Stimulated activated CD4-positive, alpha-beta T cell treated with anti-CD3 and anti-CD28 coated beads, TNF-alpha, amount 100 ng/mL, for 4 hours (primary cell): ENCODE measurements at places on chromosomes 6 and 20.

GRCh38 chr6:10426781-10427279, 12.0 kb upstream of the TFAP2A start:
- DNase-seq = no peak

GRCh38 chr20:35237486-35237885, 11.0 kb downstream of the MMP24 start:
- no peak for DNase-seq

DNA sequence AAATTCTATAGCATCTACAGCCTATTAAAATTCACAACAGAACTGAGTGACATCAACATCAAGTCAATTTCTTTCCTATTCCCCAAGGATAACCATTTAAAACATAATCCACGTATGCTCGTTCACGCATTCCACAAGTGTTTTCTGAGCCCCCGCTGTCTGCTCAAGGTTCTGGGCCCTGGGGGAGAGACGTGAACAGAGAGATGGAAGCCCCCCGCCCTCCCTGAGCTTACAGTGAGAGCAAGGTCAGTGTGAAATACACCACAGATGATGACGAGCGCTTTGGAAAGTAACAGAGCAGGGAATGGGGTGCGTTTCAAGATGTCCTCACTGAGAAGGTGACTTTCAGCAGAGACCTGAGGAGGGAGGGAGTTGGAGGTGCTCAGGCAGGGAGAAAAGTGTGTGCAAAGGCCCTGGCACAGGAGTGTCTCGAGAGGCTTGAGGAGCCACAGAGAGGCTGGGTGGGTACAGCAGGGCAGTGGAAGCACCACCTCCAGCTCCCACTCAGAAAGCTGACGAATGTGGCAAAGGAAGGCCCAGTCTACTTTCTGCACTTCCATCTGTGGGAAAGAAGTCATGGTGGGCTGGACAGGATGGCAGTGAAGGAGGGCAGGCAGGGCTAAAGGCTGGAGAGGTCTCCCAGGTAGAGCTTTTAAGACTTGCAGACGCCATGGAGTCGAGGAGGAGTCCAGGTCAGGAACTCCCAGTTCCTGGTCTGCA, 88.3 kb downstream of the DLL1 start:
- DNase-seq = no peak

GRCh38 chr20:17969884-17970409, 1.1 kb downstream of the MGME1 start:
- no peak for DNase-seq

DNA sequence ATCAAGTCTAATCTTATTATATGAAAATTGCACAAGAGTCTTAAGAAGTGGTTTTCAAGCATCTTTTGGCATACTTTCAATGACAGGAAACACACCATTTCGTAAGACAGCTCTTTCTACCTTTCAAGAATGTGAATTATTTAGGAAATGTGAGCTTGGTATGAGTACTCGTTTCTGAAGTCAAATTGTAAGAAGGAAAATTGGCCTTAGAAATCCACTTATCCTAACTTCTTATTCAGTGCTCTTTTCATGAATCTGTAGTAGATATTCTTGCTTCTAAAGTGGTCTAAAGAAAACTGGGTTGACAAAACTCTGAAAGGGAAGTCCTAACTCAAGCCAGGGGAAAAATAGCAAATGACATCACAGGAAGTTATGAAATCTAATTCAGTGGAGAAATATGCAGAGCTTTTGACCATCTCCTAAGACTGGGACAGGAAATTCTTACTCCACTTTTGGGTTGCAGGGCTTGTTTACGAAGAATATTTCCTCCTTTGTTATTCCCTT, 38.5 kb upstream of the OGFRL1 start:
- no peak for DNase-seq

GRCh38 chr20:1287787-1288569, 21.9 kb downstream of the SNPH start:
- no peak for DNase-seq

- DNase-seq = no peak
Observed at GRCh38 chr6:122078481-122078880, 321.0 kb upstream of the HSF2 start.

DNA sequence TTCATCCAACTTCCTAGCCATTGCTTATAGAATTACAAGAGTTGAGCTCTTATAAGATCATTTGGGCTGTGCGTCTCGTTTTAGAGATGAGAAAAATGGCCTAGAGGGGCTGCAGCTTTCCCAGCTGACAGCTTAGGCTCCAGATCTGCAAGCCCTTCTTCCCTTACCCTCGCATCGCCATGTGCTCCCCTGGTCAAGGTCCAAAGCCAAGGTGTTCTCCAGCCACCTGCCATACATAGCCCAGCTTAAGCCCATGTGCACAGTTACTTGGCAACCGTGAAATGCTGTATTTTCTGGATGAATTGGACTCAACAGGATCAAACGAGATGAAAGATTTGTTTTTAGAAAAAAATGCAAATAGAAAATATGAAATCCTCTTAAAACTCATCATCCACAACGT, 7.9 kb downstream of the MAP3K4 start:
- DNase-seq = no peak

DNA sequence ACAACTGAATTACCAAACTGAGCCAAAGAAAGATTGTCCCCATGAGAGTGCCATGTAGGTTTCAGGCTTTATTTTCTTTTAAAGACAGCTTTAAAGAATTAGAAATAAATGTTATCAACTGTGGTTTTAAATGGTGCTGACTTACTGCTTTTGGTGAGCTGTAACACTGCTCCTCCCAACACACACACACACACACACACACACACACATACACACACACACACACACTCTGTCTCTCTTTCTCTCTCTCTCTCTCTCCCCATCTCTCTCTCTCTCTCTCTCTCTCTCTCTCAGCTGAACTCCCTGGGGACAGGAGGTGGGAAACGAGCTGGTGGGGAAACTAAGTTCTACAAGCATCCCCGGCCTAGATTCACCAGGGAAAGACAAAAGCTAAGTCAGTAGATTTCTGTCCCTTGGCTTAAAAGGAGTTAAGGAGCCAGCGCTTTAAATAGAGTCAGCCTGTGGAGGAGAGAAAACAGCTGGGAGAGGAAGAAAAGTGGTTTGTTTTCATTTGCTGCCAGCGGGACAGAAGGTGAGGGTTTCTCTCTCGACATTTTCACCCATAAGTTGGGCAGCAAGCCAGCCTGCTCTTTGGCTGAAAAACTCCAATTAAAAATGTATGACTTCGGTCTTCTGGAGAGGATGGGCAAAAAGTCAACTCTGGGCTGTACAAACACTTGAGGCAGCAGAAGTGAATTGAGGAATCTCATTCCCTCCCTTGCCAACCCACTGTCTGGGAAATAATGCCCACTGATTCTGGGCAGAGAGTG, 27.4 kb downstream of the CBLN4 start:
- no peak for DNase-seq

GRCh38 chr6:28657769-28658465, 132.2 kb downstream of the GPX5 start:
- peak; percentile 8 for DNase-seq

GRCh38 chr6:33299237-33299944, 649 bp upstream of the RGL2 start:
- DNase-seq = peak; percentile 88

- no peak for DNase-seq
Observed at GRCh38 chr20:37925265-37926165, 22.6 kb downstream of the VSTM2L start.

GRCh38 chr6:6593867-6594468, 5.4 kb downstream of the LY86 start:
- DNase-seq = no peak

DNA sequence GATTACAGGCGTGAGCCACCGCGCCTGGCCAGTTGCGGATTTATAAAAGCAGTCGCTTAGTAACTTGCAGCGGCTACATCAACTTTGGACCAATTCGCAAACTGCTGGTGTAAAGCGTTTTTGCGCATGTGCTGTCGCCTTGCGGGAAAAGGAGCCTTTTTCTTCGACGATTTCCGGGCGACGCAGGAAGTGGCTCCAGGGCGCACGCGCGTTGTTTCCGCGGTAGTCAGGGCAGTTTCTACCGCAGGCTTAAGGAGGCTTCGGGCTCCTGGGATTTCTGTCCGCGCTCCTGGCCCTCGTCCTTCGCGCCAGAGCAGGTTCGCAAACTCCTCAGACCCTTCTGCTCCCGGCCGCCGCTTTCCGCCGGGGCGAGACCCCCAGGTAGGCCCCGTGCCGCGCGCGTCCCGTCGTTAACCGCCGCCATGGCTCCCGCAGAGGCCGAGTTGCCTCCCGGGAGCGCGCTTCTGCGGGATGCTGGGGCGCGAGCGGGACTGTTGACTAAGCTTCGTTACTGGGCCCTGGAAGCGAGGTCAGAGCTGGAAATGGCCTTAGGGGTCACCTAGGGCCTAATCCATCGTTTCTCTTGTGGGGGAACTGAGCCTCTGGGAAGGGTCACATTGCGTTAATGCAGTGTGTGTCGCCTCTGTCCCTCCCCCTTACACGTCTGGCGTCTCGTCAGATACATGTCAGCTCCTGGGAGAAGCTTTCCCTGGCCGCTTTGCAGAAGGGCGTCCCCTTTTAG, at the start of gene RAE1:
RAE1 (plus strand) TSS at position 214 of the 742 bp plus-strand sequence. CDS start 2,784 bp downstream, outside the sequence.
- peak; percentile 70 for DNase-seq

DNA sequence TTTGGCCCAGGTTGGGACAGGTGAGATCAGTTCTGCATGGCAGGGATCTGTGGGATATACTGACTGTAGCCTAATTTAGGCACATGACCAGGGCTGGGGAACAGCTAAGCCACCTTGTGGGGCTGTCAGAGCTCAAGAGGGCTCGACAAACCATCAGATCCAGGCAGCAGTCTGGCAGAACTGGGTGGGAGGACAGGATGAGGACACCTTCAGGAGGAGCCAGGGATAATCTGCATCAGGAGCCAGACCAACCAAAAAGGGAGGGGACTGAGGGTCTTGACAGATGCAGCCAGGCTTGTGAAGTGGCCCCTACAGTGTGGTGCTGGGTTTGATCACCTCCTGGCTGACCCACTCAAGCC, 123.4 kb downstream of the MAFB start:
- DNase-seq = no peak

DNA sequence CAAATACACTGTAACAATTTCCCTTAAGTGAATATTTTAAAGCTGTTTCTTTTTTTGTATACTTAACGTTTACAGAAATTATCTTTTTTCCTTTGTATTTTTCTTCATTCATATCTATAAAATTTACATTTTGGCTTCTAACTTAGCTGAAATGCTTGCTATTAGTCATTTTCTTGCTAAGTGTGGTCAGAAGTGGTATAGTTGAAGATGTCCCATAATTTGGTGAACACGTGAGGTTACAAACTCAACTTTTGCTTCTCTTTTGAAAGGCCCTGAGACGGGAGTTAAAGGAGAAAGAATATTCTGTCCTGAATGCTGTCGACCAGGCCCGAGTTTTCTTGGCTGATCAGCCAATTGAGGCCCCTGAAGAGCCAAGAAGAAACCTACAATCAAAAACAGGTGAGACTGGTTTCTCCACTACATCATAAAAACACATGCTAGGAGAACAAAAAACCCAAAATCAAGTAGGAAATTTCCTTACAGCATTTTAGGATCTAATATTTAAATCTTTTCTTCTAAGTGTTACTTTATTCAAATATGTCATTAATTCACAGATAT, 445.0 kb downstream of the UTRN start:
- DNase-seq = no peak

- peak; percentile 24 for DNase-seq
Observed at GRCh38 chr6:133817460-133818047, 71.4 kb upstream of the TCF21 start.

GRCh38 chr6:161891542-161891941, 617.7 kb upstream of the AGPAT4 start:
- DNase-seq = no peak

DNA sequence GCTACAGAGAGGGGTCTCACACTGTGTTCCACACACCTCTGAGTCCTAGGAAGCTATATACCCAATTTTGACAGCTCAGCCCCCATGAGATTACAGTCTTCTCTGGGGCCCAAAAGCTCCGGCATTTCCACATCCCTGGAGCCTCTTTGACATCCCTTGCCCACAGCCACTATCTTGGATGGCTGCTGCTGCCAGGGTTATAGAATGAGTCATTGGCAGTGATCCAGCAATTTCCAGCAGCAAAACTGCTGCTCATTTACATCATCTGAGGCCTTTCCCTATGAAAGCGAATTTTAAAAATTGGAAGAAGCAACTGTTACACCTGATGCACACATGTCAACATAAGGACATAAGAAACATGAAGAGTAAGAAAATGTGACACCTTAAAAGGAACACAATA, 590.7 kb downstream of the MEI4 start:
- DNase-seq = no peak

GRCh38 chr6:148166339-148166968, 176.2 kb upstream of the SASH1 start:
- no peak for DNase-seq

GRCh38 chr6:24734166-24734565, 15.2 kb upstream of the C6orf62 start:
- DNase-seq = no peak

DNA sequence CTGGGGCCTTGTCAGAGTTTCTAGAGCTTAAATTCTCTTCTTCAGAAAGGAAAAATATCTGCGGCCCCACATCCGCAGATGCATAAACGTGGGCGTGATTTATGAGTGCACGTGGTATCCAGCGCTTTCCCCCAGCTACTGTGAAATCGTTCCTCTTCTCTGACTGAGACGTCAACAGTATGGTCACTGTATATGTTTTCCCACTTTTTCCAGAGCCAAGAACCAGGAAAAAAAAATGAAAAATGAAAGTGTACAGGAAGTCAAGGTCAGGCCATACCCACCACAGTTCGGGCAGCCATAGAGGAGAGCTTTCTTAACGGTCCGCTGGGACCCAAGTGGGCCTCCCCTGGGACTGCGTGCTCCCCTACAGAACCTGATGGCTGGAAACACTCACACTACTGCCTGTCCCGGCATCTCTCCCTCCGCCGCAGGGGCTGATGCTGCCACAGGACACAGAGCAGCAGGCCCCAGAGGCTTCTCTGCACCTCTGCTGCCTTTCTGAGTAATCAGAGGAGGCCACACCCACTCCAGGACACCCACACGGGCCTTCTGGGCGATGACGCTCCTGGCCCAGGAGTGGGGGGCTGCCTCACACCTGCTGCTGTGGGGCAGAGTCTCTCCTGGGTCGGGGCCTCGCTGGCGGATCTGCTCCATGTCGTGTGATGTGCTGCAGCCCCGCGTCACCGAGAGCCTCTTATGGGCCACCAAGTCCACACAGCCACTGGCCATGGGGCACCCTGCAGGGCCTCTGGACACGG, 16.4 kb upstream of the STX16 start:
- peak; percentile 4 for DNase-seq
